IPS DF 6.9 (cell line): ENCODE measurements at places on chromosomes 16 and 17.

DNA sequence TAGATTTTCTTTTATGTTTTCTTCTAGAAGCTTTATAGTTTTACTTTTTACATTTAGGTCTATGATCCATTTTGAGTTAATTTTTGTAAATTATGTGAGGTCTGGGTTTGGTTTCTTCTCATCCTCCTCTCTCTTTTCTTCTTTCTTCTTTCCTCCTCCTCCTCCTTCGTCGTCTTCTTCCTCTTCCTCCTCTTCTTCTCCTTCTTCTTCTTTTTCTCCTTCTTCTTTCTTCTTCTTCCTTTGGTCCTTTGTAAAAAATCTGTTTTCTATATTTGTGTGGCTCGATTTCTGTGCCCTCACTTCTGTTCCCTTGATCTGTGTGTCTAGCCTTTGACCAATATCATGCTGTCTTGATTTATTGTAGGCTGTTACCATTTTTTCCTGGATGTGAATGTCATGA, 5.0 kb upstream of the SLC25A35 start:
- DNase-seq = no peak

DNA sequence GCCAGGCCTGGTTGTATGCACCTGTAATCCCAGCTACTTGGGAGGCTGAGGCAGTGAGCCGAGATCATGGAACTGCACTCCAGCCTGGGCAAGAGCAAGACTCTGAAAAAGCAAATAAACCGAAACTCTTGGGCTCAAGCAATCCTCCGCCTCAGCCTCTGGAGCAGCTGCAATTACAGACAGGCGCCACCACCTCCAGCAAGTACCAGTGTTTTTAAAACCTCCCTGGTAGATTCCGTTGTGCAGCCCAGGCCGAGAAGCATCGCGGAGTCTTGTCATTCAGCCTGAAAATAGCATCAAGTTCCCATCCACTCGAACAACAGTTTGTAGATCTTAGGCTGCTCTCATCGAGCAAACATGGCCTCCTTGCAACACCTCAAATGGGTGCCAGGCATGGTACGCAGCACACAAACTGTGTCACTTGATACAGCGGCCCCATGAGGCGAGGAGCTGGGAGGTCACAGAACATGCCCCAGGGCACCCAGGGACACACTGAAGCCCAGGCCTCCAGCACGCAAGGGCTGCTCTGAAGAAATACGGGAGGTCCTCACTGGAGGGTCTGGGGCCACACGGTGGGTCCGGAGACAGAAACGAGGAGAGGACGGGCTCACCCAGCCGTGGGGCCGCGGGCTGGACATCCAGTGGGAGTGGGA, 18.1 kb downstream of the TMC6 start:
- DNase-seq = no peak

- DNase-seq = no peak
Measured at GRCh38 chr16:35562471-35562870, 2103.1 kb downstream of the TP53TG3F start.

- no peak for DNase-seq
Measured at GRCh38 chr17:53475002-53475401, 347.7 kb upstream of the KIF2B start.

DNA sequence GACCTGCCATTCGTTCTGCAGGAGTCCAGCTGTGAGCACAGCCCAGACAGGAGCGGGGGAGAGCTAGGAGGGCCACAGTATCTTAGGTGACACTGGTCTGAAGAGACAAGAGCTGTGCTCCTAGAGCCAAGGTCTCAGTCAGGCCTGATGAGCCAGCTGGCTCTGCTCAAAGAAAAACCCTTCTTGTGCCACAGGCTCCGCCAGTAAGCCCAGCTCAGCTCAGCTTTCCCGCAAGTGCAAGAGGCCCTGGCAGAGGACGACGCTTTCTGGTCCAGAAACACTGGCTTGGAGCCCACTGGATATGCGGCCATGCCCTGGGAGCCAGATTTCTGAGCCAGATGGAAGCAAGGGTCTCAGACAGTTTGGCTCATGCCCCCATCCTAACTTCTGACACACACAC, 23.9 kb downstream of the PEMT start:
- no peak for DNase-seq

- peak; percentile 63 for DNase-seq
Measured at GRCh38 chr17:27569257-27569722, 61.7 kb upstream of the LGALS9 start.

DNA sequence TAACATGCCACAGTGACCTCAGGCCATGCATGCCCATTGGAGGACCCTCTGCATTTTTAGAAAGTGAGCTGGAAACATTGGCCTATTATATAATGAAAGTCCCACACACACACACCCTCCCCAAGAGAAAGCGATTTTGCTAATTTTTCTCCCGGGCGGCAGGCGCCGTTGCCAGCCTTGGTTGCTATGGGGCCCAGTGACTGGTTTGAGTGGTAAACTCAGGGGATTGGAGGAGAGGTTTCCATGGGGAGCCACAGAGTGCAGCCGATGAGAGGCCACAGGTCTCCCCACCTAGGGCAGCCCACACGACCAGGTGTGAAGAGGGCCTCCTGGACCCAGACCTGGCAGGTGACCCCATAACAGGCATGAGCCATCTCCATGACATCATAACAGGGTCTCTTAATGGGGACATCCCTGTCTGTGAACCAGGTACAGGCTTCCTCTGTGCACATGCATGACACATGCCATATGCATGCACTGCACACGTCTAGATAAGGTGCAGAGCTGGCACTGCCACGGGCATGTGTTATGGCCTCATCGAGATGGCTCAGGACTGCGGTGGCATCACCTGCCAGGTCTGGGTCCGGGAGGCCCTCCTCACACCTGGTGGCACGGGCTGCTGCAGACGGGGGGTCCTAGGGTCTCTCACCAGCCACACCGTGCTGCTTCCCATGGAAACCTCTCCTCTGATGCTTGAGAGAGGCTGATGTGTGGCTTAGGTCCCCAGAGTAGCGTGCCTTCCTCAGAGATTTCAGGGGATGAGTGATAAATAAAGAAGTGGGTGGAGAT, 144.1 kb downstream of the RBFOX3 start:
- no peak for DNase-seq

DNA sequence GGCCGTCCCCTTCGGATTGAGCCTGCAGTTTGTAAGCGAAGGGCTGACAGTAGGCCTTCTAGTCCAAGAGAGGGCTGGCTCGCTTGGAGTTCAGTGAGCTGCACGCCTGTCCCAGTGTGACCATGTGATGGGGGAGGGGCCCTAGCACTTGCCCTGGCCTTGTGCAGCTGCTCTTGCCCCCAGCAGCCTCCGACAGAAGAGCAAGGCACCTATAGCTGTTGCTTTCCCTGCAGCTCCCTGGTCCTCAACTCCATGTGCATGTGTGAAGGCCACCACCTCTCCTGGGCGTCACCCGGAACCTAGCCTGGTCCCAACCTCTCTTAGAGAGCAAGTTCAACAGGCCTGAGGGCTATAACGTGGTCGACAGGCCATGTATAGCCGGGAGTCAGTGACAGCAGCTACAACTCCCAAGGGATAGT, 5.6 kb downstream of the SPHK1 start:
- DNase-seq = no peak

GRCh38 chr17:78057113-78057740, 71.3 kb downstream of the TMC6 start:
- DNase-seq = no peak

- no peak for DNase-seq
Measured at GRCh38 chr17:73340093-73340596, 28.3 kb upstream of the CDC42EP4 start.

- no peak for DNase-seq
Measured at GRCh38 chr17:9330611-9331271, 244.9 kb downstream of the STX8 start.

DNA sequence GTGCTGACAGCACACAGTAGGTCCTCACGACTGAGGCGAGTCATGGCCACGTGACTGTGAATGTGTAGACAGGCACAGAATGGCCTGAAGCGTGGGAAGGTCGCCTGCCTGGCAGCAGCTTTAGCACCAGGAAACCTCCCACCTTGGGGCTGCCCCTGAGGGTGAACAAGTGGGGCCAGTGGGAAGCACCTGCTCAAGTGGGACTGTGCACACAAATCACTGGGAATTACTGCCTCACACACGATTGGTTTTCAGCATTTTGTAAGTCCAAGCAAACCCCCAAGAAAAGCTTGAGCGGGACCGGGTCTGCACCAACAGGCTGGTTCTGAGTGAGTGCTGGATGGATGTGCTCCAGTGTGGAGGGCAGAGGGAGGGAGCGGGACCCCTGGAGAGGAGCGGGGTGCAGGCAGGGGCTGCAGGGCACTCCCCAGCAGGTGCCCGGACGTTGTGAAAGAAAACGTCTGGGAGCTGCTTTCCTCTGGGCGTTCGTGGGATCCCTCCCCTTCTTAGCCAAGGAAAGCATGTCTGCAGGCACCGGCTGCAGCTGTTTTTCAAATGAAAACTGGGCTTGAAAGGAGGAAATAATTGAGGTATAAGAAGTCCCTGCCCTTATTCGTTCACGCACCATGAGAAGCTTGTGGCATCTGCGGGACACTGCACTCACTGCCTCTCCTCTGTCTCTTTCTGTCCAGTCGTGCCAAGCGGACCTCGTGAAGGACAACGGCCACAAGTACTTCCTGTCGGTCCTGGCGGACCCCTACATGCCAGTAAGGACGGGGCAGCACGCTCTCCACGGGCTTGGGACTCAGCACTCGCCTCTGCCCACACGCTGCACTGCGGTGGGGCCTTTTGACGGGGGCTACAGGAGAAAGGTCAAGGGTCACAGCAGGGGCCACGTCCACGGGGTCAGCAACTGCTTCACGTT, 111.7 kb upstream of the CHMP6 start:
- DNase-seq = no peak
